ENCODE measurements at places on chromosomes 3 and 15.

GRCh38 chr3:47113669-47114365 lies 50.1 kb downstream of the SETD2 start:
- DNase-seq, result no peak

DNA sequence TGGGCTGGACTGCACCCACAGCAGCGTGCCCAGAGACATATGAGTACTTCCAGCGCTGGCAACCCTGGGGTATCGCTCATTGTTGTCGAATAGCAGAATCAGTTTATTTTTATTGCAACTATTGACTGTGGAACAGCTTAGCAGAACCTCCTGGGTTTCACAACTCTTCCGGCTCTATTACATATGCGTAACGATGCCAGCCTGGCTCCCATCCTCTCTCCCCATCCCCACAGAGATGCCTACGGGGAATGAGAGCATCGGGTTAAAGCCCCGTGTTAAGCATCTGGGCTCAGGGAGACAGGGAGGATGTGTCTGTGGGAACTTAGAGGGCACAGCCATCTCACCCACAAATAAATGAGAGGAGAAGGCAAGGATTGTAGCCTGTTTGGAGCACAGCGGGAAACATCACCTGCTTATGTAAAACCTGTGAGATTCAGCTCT lies 76.6 kb upstream of the DLG1 start:
- no peak for DNase-seq

GRCh38 chr15:90095521-90095959 lies 6.7 kb downstream of the IDH2 start:
- no peak for DNase-seq

DNA sequence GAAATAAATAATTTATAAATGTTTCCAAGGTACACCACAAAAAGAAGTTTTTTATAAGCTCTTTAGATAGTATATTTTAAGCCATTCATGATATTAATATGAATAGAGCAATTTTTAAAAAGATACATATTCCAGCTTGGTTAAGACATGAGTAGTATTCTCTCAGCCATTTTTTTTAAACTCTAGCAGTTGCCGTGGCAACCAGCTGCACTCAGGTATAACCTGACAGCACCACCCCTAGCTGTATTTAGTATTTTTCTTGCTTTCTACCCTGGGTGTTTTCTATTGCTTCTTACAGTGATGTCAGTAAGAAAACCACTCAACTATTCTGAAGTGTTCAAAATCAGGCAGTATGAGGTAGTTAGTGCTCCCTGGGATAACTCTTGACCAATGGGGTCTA lies 496.3 kb upstream of the CNTN3 start:
- no peak for DNase-seq

DNA sequence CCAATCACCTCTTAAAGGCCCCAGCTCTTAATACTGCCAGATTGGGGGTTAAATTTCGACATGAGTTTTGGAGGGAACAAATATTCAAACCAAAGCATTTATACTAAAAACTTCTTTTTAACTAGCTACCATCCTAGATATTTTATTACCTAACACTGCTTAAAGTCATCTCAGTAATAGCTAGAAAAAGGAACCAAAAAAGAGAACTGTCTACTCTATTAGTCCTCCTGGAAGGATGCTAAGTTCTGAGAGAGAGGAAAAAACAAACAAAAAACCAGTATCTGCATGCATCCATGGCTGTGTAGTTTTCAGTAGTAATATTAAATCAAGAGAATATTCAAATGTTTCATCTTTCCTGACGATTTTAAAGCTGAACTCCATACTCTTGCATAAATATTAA lies 5.8 kb downstream of the CPOX start:
- no peak for DNase-seq

DNA sequence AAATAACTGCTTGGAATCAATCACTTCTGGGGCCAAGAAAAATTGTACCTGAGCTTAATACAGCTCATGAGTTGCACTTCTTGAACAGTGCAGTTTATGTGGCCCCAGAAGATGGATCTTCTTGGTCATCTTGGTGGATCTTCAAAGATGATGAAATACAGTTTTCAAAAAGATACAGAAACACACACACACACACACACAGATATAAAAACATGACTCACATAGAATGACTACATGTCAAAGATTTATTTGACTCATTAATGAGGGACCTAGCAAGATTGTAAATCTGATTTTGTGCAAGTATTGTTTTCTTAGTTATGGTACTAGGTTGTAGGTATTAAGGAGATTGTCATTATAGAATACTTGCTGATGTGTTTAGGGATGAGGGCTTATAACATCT lies 32.6 kb downstream of the PDCD6IP start:
- no peak for DNase-seq

- DNase-seq, result no peak
Measured at GRCh38 chr3:6182476-6182875, 678.4 kb upstream of the GRM7 start.
